Epithelial cell of proximal tubule (primary cell): ENCODE measurements at places on chromosomes 5 and 9. TPM values are rescaled to one million over a fixed set of nuclear protein-coding genes. Genes with fewer than 3 reads are reported as not detected.

DNA sequence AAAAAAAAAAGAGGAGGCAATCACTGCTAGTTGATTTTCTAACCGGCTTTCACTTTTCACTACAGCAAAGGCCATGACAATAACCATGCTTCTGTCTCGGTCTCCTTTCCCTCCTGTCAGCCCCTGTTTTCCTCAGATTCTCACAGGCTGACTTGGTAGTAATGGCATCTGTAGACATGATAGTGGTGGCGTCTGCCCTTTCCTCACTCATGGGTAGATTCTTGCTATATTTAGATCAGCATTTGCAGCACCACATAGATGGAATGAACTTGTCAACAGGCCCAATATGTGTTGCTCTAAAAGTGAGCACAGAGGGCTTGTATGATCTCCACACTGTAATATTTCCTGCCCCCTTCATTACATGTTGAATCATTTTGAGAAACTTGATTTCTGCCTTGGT is 120.3 kb upstream of the FTMT start:
- no peak for DNase-seq

GRCh38 chr9:122091682-122092592 is 1.2 kb downstream of the TTLL11 start:
- no peak for DNase-seq

- DNase-seq: no peak
Observed at GRCh38 chr5:14595189-14595588, 13.6 kb downstream of the OTULINL start.

The CCL27 gene
- total RNA-seq: not detected in 2 replicates

The FBXO10 gene
- total RNA-seq: 2.9 and 4.9 TPM in 2 replicates

- DNase-seq: no peak
Observed at GRCh38 chr5:111945535-111945934, 188.5 kb upstream of the NREP start.

DNA sequence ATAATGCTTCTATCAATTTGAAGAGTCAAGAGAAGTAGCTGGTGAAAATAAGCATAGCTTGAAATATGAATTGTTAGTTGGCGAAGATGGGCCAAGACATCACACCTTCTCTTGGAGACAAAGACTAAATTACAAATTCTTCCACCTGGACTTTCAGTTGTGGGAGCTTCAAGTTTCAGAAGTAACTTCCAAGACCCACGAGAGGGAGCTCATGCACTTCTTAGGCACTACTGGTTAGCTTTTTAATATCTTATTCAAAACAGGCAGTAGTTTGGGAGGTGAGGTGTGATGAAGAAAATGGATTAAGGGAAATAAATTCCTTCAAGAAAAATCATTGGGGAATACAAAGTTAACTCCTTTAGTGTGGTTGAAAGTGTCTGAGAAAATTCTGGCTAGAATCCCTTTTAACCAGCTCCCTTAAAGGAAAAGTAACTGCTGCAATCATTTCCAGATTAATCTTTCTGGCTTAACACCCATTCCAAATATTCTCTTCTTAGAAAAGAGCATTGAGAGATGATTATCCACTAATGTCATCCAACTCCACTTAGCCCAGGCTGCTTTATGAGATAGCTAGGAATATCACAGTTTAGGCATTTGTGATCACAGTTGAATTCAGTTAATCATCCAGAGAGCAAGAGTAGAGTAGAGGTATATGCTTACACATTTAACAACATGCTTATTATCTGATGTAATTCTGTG is 139.5 kb upstream of the DMRTA1 start:
- peak; percentile 66 for DNase-seq

DNA sequence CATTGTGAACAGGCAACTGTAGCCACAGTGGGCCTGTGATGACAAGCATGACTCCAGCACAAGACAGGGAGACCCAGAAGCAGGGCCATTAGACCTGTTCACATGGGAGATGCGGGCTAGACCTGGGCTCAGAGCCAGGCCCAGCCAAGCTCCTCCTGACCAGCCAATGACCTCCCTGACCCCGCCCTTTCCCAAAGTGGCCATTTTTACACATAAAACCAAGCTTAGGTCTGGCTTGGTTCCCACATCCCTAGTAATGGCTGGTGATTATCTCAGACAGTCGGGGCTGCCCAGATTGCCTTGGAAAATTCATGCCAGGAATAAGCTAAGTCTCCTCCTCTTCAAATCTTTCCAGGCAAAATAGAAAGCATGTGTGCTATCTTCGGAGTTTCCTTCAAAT is 94.1 kb downstream of the FRMD3 start:
- DNase-seq: no peak

DNA sequence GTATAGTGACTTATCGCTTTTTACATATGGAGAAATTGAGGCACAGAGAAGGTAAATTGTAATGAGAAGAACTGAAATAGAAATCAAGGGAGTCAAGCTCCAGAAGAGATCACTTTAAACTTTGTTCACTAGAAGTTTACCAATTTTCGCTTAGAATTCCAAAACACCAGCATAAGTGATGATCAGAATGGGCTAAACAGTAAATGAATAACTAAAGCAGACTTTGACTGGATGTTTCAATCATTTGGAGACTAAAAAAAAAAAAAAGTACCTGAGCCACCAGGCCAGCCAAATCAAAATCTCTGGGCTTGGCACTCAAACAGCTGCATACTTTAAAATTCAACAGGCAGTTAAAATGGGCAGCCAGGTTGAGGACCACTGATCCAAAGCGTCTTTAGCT is 38.2 kb upstream of the FYB1 start:
- peak; percentile 59 for DNase-seq

The LECT2 gene
- total RNA-seq: not detected in 2 replicates
